ENCODE measurements at places on chromosomes 3 and 15. TPM values are rescaled to one million over a fixed set of nuclear protein-coding genes. Genes with fewer than 3 reads are reported as not detected.
A peak's percentile ranks its signal among the peaks of the same experiment; 100 is the strongest.

DNA sequence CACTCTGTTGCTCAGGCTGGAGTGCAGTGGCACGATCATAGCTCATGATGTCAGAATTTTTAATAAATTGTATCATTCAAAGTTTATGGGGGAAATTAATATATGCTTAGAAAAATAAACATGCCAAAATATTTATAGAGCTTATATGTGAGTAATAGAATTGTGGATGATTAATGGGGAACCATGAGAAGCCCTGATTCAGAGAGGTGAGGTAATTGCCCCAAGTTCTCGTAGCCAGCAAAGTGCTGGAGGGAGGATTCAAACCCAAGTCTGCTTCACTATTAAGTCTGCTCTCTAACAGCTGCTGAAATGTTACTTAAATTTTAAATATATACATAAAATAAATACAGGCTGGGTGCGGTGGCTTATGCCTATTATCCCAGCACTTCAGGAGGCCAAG lies 26.2 kb upstream of the IGF2BP2 start:
- no peak for DNase-seq

DNA sequence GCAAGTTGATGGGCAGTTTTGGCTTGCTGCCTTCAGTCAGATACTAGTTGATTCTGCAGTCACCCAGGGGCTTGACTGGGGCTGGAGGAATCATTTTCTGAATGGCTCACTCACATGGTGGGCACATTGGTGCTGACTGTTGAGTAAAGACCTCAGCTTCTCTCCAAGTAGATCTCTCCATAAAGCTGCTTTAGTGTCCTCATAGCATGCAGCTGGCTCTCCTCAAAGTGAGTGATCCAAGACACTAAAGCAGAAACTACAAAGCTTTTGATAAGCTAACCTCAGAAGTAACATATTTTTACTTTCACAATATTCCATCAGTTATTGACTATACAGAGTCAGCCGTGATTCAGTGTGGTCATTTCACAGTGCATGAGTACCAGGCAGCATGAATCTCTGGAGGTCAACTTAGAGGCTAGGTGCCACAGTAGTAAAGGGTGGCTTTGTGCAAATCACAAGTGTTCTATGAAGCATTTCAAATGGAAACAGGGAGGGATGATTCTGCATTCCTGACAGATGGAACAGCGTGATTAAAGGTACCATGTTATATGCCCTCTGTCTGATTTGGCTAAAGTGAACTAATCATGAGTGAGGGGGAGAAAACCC lies 24.3 kb upstream of the ATP8B4 start:
- DNase-seq, result no peak

- DNase-seq, result no peak
Observed at GRCh38 chr3:102189956-102190723, 244.7 kb upstream of the ZPLD1 start.

- DNase-seq, result no peak
Observed at GRCh38 chr3:43074482-43074881, 31.4 kb downstream of the POMGNT2 start.

- DNase-seq, result no peak
Observed at GRCh38 chr3:183210341-183210740, 42.7 kb upstream of the B3GNT5 start.

DNA sequence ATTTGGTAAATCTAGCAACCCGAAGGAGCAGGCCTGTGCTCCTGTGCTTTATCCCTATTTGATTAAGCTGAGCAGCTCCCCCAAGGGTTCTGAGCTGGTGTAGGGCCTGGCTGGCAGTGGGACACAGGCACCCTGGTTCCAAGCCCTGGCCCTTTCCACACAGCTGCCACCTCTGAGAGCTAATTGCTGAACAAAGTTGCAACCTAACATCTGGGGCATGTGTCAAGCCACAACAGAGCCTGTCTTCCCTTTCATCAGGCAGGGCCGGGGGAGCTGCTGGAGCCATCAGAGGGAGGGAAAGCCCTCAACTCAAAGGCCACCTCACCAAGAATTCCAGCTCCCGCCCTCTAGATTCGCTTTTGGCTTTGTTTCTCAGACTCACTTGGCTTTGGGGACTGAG lies 17.1 kb upstream of the MRPS22 start:
- DNase-seq, result no peak

GRCh38 chr3:76698136-76698706 lies 341.7 kb upstream of the ROBO2 start:
- no peak for DNase-seq

GRCh38 chr3:116179091-116179490 lies 266.2 kb downstream of the LSAMP start:
- DNase-seq, result peak; percentile 59

GRCh38 chr3:63969876-63970275 lies 53.4 kb downstream of the PSMD6 start:
- no peak for DNase-seq

DNA sequence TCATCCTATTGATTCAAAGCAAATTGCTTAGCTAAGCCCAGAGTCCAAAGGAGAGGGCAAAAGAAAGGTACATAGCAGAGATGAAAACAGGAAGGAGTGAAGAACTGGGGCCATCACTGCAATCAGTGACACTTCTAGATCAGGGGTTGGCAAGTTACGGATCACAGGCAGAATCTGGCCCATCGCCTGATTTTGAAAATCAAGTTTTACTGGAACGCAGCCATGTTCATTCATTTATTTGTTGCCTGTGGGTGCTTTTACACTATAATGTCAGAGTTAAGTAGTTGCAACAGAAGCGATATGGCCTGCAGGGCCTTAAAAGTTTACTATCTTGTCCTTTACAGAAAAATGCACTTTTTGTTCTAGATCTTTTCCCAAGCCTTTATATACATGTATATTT lies 271.7 kb upstream of the TOPAZ1 start:
- no peak for DNase-seq

DNA sequence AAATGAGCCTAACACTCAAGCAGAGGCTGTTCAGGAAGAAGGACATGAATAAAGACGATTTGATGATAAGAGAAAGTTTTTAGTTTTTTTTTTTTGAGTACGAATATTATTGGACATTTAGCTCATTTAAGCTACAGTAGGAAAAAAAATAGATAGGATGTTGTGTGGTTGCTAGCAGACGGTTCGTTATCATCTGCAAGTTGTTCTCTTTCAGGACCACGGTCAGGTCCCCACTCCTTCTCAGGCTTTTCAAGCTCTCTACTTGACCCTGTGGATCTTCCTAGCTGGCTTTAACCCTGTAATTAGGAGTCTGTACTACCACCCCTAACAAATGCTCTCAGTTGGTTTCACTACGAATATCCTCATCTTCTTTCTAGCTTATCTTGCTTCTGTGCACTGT lies 1.1 kb downstream of the KCNH8 start:
- DNase-seq, result peak; percentile 18

DNA sequence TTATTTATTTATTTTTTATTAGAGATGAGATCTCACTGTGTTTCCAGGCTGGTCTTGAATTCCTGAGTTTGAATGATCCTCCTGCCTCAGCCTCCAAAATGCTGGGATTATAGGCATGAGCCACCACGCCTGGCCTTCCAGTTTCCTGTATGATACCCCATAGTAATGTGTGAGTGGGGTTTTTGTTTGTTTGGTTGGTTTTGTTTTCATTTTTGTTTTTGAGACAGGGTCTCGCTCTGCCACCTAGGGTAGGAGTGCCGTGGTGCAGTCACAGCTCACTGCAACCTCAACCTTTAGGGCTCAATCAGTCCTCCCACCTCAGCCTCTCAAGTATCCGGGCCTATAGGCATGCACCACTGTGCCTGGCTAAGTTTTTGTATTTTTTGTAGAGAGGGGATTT lies 30.9 kb downstream of the GOLM2 start:
- no peak for DNase-seq

- no peak for DNase-seq
Observed at GRCh38 chr15:57098896-57099295, 180.5 kb downstream of the TCF12 start.

DNA sequence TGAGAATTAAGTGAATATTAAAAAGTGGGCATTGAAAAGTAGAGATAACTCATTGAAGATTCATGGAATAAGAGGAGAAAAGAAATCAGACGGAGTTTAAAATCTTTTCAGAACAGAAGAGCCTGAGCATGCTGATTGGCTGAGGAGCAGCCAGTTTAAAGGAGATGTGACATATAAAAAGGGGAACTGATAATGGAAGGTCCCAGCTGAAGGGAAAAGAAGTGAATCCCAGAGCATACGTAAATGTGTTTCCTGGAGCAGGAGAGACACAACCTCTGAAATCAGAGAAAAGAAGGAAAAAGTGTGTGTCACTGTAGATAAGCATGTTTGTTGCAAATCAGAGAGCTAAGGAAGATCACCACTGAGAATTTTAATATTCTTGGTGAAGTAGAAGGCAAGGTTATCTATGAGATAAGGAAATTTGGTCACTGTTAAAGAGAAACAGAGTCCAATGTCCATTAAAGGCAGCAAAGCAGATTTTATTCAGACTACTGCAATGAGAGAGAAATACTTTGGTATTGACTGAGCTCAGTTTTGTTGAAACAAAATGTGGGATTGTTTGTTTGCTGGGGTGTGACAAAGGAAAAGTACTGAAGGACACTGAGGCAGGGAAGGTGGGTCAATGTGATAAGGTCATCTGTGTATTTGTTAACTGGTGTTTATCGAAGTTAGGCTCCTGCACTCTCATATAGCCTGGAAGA lies 84.6 kb upstream of the WDR72 start:
- DNase-seq, result no peak

GRCh38 chr15:55334997-55335396 lies 16.0 kb downstream of the PIGB start:
- no peak for DNase-seq

DNA sequence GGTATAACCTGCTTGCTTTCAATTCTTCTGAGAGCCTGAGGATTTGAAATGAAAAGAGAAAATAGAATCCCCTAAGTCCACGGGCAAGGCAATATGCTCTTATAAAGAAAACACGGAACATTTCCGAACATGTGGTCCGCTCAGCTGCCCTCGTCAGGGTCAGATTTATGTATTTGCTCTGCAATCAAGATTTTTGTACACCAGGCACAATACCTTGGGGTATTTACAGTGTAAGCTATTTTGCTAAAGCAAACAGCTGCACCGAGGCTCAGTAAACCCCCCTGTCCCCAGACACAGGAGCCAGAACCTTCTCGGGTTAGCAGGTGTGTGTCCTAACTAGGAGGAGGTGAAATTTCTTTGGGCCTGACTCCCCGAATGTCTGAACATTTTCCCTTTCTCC lies 155.8 kb upstream of the LRIG1 start:
- DNase-seq, result no peak

GRCh38 chr3:58066842-58067241 lies 58.6 kb downstream of the FLNB start:
- DNase-seq, result peak; percentile 77

DNA sequence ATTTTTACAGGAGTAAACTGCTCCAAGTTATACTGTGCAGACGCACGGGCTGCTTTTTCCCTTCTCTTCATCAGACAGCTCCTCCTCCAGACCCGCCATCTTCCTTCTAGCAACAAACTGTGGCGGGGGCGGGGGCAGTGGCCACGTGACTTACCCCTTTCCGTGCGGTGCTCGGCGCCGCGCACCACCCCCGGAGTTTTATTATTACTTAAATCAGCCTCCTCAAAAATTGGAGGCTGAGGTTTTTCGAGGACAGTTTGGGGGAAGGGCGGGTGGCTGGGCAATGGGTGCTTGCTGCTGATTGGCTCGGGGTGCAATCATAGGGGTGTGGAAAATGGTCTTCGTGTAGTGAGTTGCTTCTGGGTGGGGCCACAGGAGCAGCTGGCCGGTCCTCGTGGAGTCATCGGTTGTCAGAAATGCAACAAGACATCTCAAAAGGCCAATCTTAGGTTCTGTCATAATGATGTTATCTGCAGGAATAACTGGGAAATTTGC lies 77.1 kb upstream of the MFGE8 start:
- no peak for DNase-seq

DNA sequence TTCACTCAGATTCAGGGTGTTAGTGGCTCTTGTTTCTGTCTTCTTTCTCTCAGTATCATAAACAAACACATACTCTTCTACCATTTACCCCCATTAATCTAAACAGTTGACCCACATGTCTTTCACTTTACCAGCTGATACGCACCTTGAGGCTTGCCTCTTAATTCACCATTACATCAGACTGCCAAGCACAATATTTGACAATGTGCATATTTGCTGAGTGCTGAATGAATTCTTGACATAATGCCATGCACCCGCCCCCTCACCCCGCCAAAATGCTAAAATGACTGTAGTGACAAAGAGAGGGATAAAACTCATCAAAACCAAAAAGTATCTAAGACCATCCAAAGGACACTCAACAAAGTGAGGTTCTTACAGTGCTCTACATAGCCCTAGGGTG lies 57.4 kb downstream of the NGLY1 start:
- DNase-seq, result no peak

DNA sequence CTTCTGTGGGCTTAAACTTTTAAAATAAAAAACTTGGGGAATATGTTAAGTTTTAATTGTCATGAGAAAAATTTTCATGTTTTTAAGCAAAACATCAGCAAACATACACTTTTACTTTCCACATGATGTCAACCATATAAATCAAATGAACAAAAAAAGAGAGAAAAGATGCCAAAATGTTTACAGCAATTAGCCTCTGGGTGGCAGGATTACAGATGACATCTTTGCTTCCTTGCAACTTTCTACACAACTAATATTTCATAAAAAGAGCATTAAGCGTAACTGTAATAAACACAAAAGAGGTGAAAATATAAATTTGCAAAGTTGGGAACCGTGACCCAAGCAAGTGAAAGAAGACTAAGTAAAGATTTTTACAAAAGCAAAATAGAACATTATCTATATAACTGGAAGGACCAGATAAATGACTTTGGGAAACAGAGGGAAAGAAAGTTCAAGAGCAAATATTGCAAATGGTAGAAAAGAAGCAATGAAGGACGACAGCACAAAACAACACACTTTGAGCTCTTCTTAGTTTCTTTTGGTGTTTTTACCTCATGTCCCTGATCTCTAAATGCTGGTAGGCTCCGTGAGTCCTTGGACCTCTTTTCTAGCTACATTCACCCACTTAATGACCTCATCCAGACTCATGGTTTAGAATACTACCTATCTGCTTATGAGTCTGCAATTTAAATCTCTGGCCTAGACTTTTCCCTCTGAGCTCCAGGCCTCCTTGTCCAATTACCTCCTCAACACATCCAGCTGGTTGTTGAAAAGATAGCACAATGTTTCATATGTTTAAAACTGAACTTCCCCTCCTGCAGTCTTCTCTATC lies 9.4 kb downstream of the TP53BP1 start:
- peak; percentile 19 for DNase-seq

DNA sequence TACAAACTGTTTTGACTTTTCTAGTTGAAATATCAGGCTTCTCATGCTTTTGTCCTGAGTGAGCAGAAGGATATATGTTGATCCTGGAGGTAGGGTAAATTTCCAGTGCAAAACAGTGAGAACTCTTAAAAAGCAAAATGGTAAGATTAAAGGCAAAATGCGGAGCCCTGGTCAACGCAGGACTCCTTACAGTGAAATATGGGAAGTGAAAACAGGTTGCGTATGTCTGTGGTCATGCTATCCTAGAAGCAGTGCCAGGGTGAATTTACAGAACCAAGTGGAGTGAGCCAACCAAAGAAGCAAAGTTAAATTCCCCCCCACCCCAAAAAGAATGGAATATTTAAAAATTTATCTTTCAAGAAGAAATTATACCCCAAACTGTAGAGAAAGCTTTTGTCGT lies 256.4 kb downstream of the NR2F2 start:
- no peak for DNase-seq

- peak; percentile 92 for DNase-seq
Observed at GRCh38 chr3:188788621-188789081, 383.1 kb upstream of the TPRG1 start.

- DNase-seq, result no peak
Observed at GRCh38 chr3:185813205-185813604, 11.6 kb downstream of the IGF2BP2 start.

EPHB3 gene
- polyA plus RNA-seq, result 30.9 TPM

LRIG1 gene
- 145 TPM for polyA plus RNA-seq

SI gene
- polyA plus RNA-seq, result not detected

GOLGA8T gene
- polyA plus RNA-seq, result 0.90 TPM

ARPIN gene
- 17.1 TPM for polyA plus RNA-seq

ACAP2 gene
- 32.6 TPM for polyA plus RNA-seq

TMEM42 gene
- 11.4 TPM for polyA plus RNA-seq

PSMD6 gene
- polyA plus RNA-seq, result 85.0 TPM

SYNPR gene
- polyA plus RNA-seq, result 0.25 TPM

Data from muscle of back (tissue), 13 donors.